Fibroblast of the aortic adventitia (primary cell): ENCODE measurements at places on chromosomes 16 and 17. TPM values are rescaled to one million over a fixed set of nuclear protein-coding genes. Genes with fewer than 3 reads are reported as not detected.

The KRT33A gene
- not detected in 2 replicates for total RNA-seq

The ATP2A1 gene
- 0.18 TPM in 1 of 2 replicates, not detected in the other for total RNA-seq

The CD300C gene
- total RNA-seq: not detected in 2 replicates

The RCVRN gene
- total RNA-seq: not detected in 2 replicates

The GUCY2D gene
- total RNA-seq: not detected in 2 replicates
